ENCODE measurements at places on chromosomes 12 and 14.

- DNase-seq, result no peak
These were observed 93.9 kb upstream of the RASSF8 start for GRCh38 chr12:25864306-25865276.

DNA sequence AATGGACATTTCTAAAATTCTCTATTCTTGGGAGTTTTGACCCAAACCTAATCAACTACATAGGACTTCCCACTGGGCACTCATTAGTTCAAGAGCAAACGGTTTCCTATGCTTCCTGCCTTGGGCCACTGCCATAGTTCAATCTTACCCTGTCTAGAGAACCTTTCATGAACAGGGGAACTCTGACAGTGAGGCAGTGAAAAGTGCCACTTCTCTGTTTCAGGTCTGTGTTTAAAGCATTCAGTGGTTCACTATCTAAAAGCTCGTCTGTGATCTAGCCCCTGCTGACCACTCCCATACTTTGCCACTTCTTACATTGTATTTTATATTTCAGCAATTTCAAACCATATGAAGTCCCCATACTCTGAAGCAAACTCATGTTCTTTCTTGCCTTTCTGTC lies 122.7 kb upstream of the IGF1 start:
- DNase-seq, result no peak

- no peak for DNase-seq
These were observed 260.5 kb upstream of the ATP2B1 start for GRCh38 chr12:89969093-89969492.

DNA sequence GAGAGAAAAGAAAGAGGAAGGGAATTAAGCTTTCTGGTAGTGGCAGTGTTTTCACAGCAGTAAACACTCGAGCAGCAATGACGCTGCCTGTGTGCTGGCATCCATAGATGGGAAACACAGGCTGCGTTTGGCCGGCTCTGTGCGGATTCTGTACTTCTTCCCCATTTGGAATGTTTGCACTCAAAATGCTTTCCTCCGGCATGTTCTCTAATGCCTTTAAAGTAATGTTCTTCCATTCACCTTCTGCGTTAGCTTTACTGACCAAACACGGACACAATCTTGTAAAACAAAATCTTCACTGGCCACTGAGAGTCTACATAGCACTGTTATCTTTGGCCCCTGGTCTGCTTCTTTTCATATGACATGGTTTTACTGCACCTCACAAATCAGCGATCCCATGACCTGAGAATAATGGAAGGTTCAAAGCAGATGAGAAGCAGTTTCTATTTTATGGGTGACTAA lies 31.4 kb downstream of the DCP1B start:
- DNase-seq, result no peak

DNA sequence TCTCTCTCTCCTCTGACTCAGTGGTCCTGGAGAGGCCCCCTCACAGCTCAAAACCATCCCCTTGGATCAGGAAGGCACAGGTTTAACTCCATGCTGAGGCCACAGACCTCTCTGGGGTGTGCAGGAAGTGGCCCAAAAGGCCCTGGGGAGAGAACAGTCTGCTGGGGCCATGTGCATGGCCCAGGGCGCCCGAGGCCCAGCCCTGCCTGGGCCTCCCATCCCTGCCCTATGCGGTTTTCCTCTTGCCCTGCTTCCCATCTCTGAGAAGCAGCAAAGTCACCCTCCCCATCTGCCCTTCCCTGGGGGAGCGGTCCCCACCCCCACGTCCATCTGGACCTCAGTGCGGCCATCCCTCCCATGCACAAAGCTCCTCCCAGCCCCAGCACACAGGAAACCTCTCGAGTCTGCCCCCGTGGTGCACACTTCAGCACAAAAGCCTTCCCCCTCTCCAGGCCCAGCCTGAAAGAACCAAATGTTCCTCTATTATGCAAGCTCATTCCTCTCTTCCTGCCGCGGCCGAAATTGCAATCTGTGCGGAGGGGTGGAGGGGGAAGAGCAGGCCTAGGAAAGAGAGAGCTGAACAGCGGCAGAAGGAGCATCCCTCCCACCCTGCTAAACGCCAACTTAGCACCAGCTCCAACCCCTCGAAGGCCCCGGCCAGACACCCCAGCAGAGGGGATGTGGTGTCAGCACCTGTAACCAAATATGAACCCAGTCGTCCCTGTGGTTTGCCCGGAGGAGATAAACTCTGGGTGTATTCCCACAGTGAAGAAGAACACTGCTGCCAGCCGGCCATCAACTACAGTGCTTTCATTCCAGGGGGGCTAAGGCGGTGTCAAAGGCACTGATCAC lies 108.5 kb downstream of the SCARB1 start:
- DNase-seq, result peak; percentile 95

DNA sequence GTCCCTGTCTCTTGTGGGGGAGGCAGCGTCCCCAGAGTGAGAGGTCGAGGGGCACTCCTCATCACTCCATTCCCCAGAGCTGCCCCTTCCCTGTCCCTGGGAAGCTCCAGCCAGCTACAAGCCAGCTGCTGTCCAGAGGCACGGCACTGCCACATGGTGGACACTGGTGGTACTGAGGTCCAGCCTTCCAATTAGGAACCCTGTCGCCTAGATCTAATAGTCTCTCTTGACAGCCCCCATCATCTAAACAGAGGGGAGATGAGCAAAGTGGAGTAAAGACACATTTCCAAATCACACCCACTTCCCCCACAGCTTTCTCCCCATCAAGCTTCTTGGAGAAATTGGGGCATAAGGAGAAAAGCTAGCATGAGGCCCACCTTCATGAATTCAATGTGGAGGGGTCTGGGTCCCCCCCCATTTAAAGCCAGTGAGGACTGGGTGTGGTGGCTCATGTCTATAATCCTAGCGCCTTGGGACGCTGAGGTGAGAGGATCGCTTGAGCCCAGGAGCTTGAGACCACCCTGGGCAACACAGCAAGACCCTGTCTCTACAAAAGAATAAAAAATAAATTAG lies 2.1 kb upstream of the INHBE start:
- peak; percentile 21 for DNase-seq

DNA sequence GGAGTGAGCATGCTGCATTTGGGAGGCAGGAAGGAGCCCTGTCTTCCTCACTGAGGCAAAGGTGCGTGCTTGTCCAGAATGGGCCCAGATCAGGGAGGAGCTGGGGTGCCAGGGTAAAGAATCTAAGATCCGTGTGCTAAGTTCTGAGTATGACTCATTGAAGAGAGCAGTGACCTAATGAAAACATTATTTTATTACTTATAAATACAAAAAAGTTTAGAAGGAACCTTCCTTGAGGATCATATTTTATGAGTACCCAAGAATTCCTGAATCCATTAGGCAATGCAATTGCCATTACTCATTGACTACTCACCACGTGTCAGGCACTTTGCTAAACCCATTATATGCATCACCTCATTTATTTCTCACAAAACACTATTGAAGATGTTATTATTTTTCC lies 264.7 kb downstream of the EGLN3 start:
- no peak for DNase-seq

GRCh38 chr14:100416921-100417860 lies 94.1 kb downstream of the SLC25A47 start:
- DNase-seq, result no peak

DNA sequence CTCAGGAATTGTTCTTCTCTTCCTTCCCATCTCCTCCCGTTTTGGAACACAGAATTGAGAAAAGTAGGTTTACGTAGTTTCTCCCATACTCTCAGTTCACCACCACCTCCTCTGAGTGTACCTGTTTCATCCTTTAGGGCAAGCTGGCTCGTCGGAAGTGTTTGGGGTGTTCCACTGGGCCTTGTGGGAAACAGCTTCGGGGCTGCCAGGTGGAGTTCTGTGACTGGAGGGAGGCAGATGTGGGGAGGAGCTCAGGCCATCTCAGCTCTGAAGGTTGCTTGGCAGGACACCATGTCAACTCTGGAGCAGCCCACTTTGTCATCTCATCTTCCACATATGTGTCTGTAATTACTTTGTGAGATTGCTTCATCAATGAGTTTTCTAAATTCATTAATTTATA lies 53.5 kb upstream of the RD3L start:
- DNase-seq, result no peak

DNA sequence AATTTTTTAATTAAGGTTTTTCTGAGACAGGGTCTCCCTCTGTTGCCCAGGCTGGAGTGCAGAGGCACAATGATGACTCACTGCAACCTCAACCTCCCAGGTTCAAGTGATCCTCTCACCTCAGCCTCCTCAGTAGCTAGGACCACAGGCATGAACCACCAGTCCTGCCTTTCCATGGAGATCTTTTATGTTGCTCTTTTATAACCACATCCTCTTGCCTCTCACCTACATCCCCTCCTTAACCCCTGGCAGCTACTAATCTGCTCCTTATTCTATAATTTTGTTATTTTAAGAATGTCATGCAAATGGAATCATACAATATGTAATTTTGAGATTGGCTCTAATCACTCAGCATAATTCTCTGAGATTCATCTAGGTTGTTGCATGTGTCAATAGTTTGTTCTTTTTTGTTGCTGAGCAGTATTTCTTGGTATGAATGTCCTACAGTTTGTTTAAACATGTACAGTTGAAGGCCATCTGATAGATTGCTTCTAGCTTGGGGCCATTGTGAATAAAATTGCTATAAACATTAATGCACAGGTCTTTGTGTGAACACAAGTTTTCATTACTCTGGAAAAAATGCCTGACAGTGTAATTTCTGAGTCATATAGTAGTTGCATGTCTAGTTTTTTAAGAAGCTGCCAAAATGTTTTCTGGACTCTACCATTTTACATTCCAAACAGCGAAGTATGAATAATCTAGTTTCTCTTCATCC lies 249.2 kb upstream of the AMIGO2 start:
- DNase-seq, result no peak

DNA sequence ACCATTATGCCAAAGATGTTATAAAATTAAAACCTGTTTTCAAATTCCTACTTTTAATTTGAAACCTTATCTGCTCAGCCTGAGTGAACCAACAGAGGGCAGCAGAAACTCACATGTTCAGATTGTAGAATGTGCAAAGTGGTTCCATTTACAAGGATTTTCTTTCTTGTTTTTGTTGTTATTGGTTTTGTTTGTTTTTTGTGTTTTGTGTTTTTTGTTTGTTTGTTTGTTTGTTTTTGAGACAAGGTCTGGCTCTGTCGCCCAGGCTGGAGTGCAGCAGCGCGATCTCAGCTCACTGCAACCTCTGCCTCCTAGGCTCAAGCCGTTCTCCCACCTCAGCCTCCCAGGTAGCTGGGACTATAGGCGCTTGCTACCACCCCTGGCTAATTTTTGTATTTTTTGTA lies 22.8 kb upstream of the GARIN2 start:
- DNase-seq, result no peak

- DNase-seq, result no peak
These were observed 572 bp downstream of the EFS start for GRCh38 chr14:23364164-23365035.

DNA sequence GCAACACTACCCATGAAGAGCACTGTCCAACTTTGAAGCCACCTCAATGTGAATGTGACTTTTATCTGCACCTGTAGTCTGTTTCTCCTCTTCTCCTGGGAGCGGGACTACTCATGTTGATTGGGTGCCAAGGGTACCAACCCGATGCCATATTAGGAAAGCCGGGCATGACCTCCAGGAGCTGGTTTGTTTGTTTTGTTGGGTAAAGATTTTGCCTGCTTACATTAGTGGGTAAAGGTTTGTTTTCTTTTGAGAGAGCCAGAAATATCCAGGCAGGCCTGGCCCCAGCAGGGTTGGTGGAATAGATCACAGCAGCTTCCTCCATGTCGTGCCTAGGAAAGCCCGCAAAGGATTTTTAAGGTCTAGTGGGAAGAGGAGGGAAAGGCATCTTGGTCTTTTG lies 19.7 kb upstream of the ITPK1 start:
- DNase-seq, result no peak

DNA sequence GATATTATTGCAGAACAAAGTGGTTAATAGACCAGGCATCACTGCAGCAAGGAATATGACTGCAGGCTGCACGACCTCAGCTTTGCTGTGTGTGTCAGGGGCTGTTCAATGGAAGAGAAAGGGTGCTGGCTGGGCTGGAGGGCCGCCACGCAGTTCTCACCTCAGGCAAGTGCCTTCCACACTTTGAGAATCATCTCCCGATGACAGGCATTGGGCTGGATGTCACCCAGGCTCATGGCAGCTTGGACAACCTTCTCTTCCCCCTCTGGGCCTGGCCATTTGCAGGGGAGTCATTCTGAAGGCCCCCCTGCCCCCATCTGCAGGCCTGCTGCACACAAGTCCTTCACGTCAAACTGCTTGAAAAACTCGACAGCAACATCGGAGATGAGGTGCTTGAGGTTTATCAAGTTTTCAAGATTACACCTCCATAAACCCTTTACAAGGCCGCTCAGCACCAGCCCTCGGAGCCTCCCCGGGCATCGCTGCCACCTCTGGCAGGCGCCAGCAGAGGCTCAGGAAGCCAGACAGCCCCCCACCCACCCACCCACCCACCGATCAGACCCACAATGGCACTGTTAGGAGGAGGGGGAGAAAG lies 165.9 kb upstream of the GSC start:
- DNase-seq, result no peak

- no peak for DNase-seq
These were observed 161.3 kb downstream of the C12orf42 start for GRCh38 chr12:103334466-103334865.

DNA sequence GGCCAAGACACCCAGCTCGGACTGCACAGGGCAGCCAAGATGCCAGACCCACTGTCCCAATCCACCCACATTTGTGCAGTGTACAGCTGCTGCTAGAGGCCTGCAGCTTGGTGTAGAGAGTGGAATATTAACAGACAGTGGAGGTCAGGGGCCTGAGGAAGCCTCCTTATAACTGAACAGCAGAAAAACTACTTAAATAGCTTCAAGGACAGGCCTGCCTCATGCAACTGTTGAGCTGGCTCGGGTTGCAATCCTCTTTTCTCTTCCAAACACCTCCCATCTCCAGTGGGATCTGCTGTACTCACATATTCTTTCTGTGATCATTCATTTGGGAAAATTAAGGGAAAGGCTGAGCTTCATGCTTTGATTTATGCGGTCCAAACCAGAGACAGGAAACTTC lies 1043.2 kb upstream of the TMEM132C start:
- no peak for DNase-seq

DNA sequence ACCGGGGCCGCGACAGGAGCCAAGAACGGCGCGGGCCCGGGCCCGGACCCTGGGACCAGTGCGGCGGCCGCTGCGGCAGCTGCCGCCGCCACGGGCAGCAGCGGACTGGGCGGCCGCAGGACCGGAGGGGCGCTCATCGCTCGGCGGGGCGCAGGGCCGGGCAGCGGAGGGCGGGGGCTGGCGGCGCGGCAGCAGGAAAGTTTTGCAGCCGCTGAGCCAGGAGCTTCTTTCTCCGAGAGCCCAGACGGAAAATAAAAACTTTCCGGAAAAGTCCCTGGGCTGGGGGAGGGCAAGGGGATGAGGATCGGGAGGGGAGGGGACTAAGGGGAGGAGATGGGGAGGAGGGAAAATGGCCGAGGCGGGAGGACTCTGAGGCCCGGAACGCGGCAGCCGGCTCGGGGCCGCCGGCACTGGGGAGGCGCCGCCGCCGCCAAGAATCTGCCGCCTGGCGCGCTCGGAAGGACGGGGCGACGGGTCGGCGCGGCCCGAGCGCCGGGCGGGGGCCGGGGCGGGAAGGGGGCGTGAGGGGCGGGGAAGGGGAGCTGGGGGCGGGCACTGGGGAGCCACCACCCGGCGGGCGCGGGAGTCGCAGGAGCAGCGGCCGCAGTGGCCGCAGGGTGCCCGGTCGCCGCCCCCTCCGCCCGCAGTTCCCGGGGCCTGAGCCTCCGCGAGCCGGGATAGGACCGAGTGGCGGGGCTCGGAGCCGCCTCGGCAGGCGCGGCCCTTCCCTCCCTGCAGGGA lies at the start of gene PRKD1:
PRKD1 (minus strand) TSS at position 472 of the 741 bp plus-strand sequence.
- DNase-seq, result no peak

GRCh38 chr12:2586156-2587038 lies 208.4 kb upstream of the FKBP4 start:
- no peak for DNase-seq

Data from NCI-H187 treated with DMSO at 0.1 percent for 48 hours (cell line).